Activated CD4-positive, alpha-beta T cell treated with anti-CD3 and anti-CD28 coated beads, Interleukin-2, amount 50 U/mL, for 24 hours (primary cell): ENCODE measurements at places on chromosomes 1 and 21.

DNA sequence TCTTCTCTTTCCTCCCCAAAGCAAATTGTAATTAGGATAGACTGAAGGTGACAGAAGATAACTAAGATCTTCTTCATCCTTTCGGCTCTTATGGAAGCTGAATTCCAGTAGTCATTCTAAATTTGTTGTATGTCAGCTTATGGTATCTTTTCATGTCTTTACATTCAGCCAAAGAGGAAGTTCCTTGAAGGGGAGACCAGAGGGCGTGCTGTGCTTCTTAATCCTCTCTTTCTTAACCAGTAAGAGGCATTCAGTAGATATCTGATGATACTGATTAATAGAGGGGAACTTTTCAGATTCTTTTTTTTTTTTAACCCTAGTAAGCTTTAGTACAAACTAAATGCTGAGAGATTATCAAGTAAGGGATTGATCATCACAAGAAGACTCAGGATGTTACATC, 102.3 kb downstream of the OSBPL9 start:
- no peak for DNase-seq

DNA sequence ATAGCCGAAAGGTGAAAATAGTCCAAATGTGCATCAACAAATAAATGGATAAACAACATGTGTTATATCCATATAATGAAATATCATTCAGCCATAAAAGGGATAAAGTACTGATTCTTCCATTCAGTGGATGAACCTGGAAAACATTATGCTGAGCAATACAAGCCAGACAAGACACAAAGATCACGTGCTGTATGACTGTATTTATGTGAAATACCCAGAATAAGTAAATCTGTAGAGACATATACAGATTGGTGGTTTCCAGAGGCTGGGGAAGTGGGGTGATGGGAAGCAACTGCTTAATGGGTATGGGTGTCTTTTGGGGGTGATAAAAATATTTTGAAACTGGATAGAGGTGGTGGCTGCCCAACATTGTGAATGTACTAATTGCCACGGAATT, 13.3 kb upstream of the GSTM4 start:
- no peak for DNase-seq

DNA sequence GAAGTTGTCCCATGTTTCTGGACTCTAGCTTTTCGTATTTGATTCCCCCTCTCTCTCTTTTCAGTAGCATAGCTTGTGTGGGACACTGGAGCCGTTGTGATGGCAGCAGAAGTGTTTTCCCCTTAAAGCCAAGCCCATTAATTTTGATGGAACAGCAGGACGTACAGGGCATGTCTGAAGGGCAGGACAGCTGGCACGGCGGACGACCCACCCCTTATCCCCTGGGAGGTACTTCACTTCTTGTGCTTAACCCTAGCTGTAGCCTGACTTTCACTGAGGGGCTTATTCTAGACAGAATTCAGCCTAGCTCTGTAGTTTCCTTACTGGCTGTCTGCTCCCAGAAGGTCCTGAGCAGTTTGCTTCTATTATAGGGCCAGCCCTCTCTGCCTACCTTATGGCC, 8.6 kb upstream of the PPFIA4 start:
- DNase-seq: no peak

DNA sequence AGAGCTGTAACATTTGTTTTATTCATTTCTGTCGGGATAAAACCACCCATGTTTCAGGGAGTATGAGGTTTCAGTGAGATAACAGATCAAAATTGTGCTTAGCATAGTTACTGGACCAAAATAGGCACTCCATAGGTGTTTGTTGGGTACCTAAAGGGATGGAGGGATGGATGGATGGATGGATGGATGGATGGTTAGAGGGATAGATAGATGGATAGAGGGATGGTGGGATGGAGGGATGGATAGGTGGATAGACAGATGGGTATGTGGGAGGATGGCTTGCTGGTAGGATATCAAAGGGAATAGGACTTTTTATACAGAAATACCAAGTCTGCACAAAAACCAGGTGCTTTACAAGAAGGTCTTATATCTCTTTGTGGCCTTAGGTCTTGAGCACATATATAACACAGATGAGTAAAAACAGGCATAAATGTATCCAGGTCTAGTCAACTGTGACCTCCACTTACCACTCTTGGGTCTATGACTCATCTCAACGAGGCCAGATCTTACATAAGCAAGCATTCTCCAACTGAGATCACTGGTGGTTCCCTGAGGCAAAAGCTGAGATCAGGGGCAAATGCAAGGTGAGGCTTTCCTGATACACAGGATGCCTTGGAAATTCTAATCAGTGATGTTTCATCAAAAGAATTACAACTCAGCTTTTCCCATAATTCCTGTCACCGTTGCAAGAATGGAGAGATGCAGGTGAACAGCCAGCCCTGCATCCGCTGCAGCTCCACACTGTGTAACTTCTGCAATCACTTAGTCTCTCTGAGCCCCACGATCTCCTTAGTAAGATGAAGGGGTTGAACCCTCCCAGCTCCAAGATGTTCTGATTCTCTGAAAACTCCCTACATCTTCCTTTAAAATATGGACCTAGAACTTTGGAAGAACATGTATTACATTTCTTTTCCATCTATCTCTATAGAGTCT, 32.0 kb downstream of the PTAFR start:
- no peak for DNase-seq

GRCh38 chr1:209076688-209077087, 506.8 kb upstream of the CAMK1G start:
- DNase-seq: no peak

DNA sequence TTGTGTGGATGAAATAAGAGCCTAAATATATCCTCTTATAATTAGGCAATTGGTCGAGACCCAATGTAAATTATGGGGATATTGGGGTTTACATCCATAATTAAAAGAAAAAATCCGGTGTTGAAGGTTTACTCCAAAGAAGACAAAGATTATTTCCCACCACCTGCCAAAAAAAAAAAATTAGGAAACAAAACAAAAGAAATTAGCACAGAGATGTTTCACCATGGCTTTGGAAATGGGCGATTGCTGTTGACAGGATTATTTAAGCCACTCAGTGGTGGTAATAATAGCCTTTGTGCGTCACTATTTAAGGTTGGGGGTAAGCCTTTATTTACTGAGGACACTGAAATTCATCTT, 585 bp upstream of the GLRX2 start:
- DNase-seq: no peak

DNA sequence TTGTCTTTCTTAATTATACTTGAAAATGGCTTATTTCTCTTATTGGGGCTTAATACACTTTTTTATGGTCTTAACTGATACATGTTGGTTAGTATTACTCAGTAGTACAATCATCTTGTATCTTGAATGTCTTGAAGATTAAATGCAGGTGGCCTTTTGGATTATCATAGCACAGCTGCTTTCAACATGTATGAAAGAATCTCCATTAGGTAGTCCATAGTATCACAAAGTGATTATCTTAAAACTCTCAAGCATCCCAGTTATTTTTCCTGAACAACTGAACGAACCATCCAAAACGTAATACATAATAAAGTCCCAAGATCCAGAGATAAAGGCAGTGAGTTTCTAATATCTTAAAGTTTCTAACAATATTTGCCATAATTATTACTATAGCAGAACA, 51.7 kb upstream of the MYOCOS start:
- no peak for DNase-seq

GRCh38 chr1:21873174-21873573, 61.1 kb downstream of the LDLRAD2 start:
- DNase-seq: no peak

GRCh38 chr1:66489972-66490601, 43.9 kb upstream of the SGIP1 start:
- DNase-seq: no peak

DNA sequence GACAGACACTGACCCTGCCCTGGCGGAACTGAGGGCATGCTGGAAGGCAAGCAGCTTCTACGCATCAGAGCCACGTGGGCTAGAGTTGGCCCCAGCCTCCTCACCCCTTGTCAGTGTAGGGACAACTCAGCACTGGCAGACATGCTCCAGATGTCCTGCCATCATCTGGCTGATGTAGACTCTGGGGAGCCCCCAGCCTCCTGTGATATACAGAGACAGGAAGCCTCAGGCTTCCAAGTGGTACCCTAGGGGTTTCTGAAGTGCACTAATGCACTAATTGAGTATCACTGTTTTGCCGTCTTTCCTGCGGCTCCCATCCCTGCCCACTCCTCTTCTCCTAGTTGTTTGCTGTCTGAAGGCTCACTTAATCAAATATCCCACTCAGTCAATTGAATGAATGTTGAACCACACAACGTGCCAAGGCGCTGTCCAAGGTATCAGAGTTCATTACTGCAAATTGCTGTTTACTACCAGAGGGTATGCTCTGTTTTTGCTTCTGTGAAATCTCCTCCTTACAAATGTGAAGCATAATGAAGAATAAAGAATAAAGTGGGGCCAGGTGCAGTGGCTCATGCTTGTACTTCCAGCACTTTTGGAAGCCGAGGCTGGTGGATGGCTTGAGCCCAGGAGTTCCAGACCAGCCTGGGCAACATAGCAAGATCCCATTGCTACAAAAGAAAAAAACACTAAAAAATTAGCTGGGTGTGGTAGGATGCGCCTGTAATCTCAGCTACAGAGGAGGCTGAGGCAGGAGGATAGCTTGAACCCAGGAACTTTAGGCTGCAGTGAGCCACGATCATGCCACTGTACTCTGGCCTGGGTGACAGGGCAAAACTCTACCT, 76.4 kb upstream of the ZBTB18 start:
- no peak for DNase-seq

GRCh38 chr1:3345792-3346191, 108.7 kb upstream of the ARHGEF16 start:
- DNase-seq: no peak
